ENCODE measurements at places on chromosomes 1 and 21. TPM values are rescaled to one million over a fixed set of nuclear protein-coding genes. Genes with fewer than 3 reads are reported as not detected.
A peak's percentile ranks its signal among the peaks of the same experiment; 100 is the strongest.

DNA sequence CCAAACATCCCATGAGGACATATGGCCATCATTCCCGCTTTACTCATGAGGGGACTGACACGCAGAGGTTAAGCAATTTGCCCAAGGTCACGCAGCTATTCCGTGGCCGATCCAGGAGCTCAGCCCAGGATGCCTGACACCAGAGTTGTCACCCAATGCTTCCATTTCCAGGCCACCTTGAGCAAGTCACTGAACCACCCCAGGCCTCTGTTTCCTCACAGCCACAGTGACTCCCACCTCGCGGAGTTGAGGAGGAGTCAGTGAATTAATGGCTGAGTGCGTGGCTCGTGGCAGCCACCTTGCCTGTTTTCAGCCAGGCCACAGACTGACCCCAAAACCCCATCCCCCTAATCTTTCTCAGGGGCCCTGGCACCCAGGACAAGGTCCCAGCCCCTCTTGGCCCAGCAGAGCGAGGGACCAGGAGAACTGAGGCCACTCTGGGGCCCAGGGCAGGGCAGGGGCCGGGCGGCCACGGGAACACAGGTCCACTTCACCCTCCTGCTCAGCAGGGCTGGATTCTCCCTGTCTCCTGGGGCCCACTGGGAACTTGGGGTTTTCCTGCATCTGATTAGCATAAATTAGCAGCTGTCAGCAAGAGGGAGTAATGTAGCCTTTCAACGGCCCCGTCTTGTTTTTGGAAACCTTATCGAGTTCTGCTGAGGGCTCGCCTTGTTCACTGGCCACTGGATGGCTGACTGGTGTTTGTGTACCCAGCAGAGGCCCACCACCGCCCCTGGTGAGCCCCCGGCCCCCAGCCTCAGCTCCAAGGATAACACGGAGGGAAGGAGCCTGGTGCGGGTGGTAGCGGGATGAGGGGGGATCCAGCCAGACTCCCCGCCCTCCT, 19.7 kb upstream of the LAPTM5 start:
- H3K36me3 ChIP-seq: no peaks in the 10 kb centered on the region
- H3K27ac ChIP-seq: no peak overlapping the region
- no peaks in the 10 kb centered on the region for H3K27me3 ChIP-seq
- no peak for DNase-seq
- H3K4me1 ChIP-seq: peaks cover 4% of the 10 kb centered on the region

GRCh38 chr1:159964144-159964543, 10.1 kb upstream of the SLAMF9 start:
- H3K4me3 ChIP-seq: no peak overlapping the region
- no peaks in the 10 kb centered on the region for H3K27me3 ChIP-seq
- H3K27ac ChIP-seq: no peak overlapping the region
- no peaks in the 10 kb centered on the region for H3K4me1 ChIP-seq

DNA sequence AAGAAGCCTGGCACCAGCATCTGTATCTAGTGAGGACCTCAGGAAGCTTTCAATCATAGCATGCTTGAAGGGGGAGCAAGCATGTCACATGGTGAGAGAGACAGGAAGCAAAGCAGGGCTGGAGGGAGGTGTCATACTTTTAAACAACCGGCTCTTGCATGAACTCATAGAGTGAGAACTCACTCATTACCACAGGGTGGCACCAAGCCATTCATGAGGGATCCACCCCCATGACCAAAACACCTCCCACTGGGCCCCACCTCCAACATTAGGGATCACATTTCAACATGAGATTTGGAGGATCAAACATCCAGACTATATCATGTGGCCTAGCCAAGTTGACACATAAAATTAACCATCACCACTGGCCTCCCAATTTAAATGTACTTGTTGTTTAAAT, 125.1 kb upstream of the KCND3 start:
- no peak overlapping the region for H3K27ac ChIP-seq
- no peaks in the 10 kb centered on the region for H3K36me3 ChIP-seq
- no peak for DNase-seq
- no peak overlapping the region for H3K4me3 ChIP-seq
- H3K4me1 ChIP-seq: no peaks in the 10 kb centered on the region

- peaks cover 3% of the 10 kb centered on the region for H3K4me1 ChIP-seq
- H3K36me3 ChIP-seq: no peaks in the 10 kb centered on the region
- no peak for DNase-seq
- H3K4me3 ChIP-seq: no peak overlapping the region
- no peak overlapping the region for H3K27ac ChIP-seq
These were observed 2.0 kb downstream of the COL18A1 start for GRCh38 chr21:45406801-45407628.

GRCh38 chr1:27402349-27402754, 9.9 kb downstream of the GPR3 start:
- no peak overlapping the region for H3K4me3 ChIP-seq
- DNase-seq: no peak
- no peaks in the 10 kb centered on the region for H3K27me3 ChIP-seq

- no peaks in the 10 kb centered on the region for H3K36me3 ChIP-seq
- H3K4me3 ChIP-seq: no peak overlapping the region
- DNase-seq: no peak
These were observed 40.4 kb downstream of the PHC2 start for GRCh38 chr1:33390542-33390941.

DNA sequence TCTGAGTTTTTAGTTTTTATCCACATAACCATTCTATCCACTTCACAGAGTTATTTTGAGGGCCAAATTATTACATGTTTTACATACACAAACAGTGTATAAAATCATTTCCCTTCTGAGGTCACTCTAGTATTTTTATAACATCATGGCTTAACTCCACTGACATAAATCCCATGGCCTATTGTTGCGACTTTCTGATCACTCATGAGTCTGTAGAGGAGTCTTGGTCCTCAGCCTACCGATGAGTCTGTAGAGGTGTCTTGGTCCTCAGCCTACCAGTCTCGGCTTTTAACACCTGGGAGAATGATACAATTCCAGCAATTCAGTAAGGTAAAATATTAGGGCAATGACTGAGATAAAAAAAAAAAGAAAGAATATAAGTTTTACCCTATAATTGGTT, 483.7 kb downstream of the USP25 start:
- H3K27me3 ChIP-seq: no peaks in the 10 kb centered on the region
- no peaks in the 10 kb centered on the region for H3K36me3 ChIP-seq
- H3K4me1 ChIP-seq: no peaks in the 10 kb centered on the region
- DNase-seq: no peak

DNA sequence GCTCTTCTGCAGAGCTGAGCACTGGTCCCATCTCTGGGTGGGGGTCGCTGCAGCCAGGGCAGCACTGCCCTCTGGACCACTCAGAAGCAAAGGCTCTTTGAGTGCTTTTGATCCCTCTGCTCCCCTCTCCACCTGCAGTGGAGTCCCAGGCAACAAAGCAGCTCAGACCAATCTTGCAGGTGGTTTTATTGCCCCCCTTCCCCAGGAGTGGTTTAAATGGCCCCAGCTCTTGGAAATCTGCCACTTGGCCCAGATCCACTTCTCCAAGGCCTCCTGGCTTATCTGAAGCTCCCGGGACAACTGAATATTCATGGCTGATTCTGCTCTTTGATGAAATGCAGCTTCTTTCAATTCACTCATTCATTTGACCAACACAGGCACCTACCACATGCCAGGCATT, 2.7 kb downstream of the STUM start:
- no peaks in the 10 kb centered on the region for H3K36me3 ChIP-seq
- H3K4me1 ChIP-seq: peaks cover 28% of the 10 kb centered on the region
- no peak overlapping the region for H3K4me3 ChIP-seq
- peaks cover 40% of the 10 kb centered on the region for H3K27me3 ChIP-seq
- no peak overlapping the region for H3K27ac ChIP-seq

DNA sequence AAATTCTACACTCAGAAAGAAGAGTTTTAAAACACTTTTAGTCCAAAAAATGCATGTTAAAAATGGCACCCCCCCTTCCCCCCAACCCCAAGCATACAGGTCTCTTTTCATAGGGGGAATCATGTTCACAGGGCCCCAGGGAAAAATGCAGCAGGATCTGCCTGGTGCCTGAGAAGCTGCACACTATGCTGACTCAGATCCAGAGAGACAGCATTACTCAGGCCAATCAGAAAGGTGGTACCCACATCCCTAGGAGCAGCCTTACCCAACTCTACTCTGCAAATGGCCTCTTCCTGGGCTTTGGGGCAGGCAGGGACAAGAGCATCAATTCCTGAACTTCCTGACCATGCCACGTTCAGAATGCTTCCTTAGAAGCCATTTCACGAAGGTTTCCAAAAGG, 119.0 kb downstream of the HIVEP3 start:
- no peaks in the 10 kb centered on the region for H3K27me3 ChIP-seq
- DNase-seq: no peak
- H3K36me3 ChIP-seq: no peaks in the 10 kb centered on the region
- H3K4me1 ChIP-seq: peaks cover 37% of the 10 kb centered on the region

GRCh38 chr21:37281993-37282392, 14.9 kb upstream of the VPS26C start:
- H3K27me3 ChIP-seq: peaks cover 4% of the 10 kb centered on the region
- H3K27ac ChIP-seq: no peak overlapping the region
- no peak overlapping the region for H3K4me3 ChIP-seq
- no peaks in the 10 kb centered on the region for H3K36me3 ChIP-seq

DNA sequence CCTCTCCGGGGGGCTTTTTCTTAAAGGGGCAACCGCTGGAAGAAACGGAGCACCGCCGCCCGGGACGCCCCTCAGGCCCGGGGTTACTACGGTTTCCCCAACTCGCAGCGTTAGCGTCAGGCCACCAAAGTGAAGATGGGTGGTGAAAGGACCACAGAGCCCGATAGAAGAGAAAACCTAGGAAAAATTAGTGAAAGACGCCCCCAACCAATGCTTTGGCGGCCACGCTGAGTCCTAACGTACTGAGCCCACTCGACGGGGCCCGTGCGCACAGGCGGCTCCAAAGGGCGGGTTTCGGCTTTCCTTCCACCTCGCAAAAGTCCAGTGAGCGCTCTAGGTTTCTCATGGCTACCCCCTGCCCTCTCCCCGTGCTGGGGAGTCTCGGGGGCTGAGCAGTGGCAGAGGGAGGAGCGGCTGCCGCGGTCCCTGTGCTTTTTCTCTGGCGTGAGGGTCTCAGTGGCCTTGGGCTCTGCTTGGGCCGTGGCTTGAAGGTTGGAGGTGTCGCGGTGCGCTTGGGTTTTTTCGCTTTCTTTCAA, 12.2 kb upstream of the SPEN start:
- H3K27ac ChIP-seq: peak overlapping the region; percentile 93
- peaks cover 3% of the 10 kb centered on the region for H3K4me1 ChIP-seq
- peak overlapping the region; percentile 69 for H3K4me3 ChIP-seq
- no peaks in the 10 kb centered on the region for H3K36me3 ChIP-seq
- no peaks in the 10 kb centered on the region for H3K27me3 ChIP-seq

DNA sequence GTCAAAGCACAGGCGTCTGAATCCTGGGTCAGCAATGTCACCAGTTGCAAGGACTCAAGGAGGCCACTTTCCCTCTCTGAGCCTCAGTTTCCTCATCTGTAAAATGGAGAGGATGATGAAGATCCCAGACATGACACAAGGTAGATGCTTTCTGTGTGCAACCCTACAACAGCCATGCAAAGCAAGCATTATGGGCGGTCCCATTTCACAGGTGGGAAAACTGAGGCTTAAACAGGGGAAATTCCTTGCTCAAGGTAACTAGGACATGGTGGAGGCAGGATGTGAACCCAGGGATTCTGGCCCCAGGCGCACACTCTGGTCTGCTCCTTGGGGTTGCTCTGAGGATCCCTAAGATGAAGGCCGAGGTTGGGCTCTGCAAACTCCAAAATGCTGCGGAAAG, 311.0 kb downstream of the PTPRU start:
- no peak for DNase-seq
- H3K4me1 ChIP-seq: no peaks in the 10 kb centered on the region
- no peak overlapping the region for H3K27ac ChIP-seq
- no peaks in the 10 kb centered on the region for H3K36me3 ChIP-seq
- no peaks in the 10 kb centered on the region for H3K27me3 ChIP-seq

DNA sequence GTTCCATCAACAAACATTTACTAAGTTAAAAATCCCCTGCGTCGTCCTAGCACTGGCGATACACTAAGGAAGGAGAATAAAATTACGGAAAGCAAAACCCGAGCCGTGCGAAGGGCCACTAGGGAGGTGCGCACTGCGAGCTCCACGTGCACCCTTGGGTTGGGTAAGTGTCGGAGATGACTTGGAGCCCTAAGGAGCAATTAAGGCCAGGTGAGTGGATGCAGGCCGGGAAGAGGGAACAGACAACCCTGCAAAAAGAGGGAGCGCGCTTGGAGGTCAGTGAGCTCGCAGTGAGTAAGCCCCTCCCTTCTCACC, 704 bp downstream of the WDR4 start:
- DNase-seq: no peak
- H3K27me3 ChIP-seq: no peaks in the 10 kb centered on the region
- peaks cover 25% of the 10 kb centered on the region for H3K4me1 ChIP-seq
- peak overlapping the region; percentile 97 for H3K27ac ChIP-seq

GRCh38 chr1:26290122-26290881, 10.4 kb downstream of the SH3BGRL3 start:
- H3K27me3 ChIP-seq: no peaks in the 10 kb centered on the region
- peak overlapping the region; percentile 10 for H3K4me3 ChIP-seq
- peak overlapping the region; percentile 91 for H3K27ac ChIP-seq
- H3K36me3 ChIP-seq: no peaks in the 10 kb centered on the region
- peaks cover 80% of the 10 kb centered on the region for H3K4me1 ChIP-seq

DNA sequence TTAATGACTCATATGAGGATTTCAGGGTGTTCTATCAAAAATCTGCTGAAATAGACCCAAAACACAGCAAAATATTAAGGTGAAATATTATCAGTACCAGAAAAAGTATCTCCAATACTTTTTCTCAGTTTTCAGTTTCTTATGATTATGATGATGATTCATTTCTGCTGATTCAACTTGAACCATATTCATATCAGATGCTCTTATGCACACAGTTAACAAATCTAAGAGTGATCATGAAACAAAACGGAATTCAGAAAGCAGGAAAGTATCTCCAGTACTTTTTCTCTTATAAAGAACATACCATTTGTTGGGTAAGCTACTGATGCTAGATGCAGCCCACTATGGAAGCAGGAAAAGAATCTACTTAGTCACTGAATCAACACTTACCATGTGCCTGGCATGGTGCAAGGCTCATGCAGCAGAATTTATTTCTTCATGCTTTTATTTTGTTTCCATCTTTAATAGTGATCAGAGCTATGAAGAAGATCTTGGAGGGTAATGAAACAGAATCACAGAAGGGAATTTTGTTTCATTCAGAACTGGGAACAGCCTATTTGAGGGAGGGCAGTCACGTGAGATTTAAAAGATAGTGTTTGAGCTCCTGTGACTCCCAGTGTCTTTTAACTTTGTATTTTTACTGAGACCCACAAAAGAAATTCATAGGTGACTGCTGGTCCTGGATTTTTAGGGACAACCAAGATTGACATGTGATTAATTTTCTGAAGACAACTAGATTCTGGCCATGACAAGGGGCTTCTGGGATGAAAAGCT, 480.6 kb downstream of the SETD4 start:
- H3K4me1 ChIP-seq: no peaks in the 10 kb centered on the region
- H3K36me3 ChIP-seq: no peaks in the 10 kb centered on the region
- H3K27me3 ChIP-seq: no peaks in the 10 kb centered on the region
- no peak overlapping the region for H3K27ac ChIP-seq

GRCh38 chr1:168613038-168613451, 36.6 kb downstream of the XCL1 start:
- peaks cover 4% of the 10 kb centered on the region for H3K27me3 ChIP-seq
- no peak overlapping the region for H3K4me3 ChIP-seq
- H3K27ac ChIP-seq: no peak overlapping the region
- no peaks in the 10 kb centered on the region for H3K36me3 ChIP-seq
- no peaks in the 10 kb centered on the region for H3K4me1 ChIP-seq
- DNase-seq: no peak

ITGB2 gene
- total RNA-seq: 304 TPM

TMEM125 gene
- total RNA-seq: 0.20 TPM

AGT gene
- not detected for total RNA-seq

SYNC gene
- not detected for total RNA-seq

RHBDL2 gene
- not detected for total RNA-seq

KRTAP19-3 gene
- total RNA-seq: not detected

RHD gene
- 0.13 TPM for total RNA-seq

CNIH3 gene
- total RNA-seq: 2.3 TPM

FCRL1 gene
- 3.3 TPM for total RNA-seq

ANKRD65 gene
- total RNA-seq: not detected
